ENCODE measurements at places on chromosomes 5 and 9. TPM values are rescaled to one million over a fixed set of nuclear protein-coding genes. Genes with fewer than 3 reads are reported as not detected.

Gene CNTNAP3B
- polyA plus RNA-seq = not detected

Gene TRIM41
- 1.1 TPM for polyA plus RNA-seq

Gene PAPPA
- not detected for polyA plus RNA-seq

GRCh38 chr5:173236531-173237142 is 1.6 kb upstream of the NKX2-5 start:
- no peak for DNase-seq

DNA sequence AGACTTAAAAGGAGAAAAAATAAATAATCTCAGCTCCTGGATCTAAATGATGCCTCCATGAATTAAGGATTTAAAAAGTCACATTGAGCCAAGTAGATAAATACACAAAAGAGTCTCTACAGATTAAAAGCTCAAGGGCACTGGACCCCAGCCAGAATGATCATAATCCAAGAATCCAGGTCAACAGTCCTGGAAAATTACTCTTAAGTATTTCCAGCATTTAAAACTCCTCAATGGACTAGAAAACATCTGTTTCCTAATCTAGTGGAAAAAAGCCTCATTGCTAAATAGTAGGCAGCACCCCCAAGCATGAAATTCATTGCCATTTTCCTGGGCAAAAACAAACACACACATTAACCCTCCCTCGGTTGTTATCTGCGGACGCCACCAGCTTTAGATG is 96.8 kb downstream of the FRMD3 start:
- DNase-seq = no peak

All from naive thymus-derived CD8-positive, alpha-beta T cell (primary cell).